Glutamatergic neuron (in vitro differentiated cells): ENCODE measurements at places on chromosomes 1 and 21. TPM values are rescaled to one million over a fixed set of nuclear protein-coding genes. Genes with fewer than 3 reads are reported as not detected.

CEPT1 gene
- 35.6 TPM for total RNA-seq

- no peak overlapping the region for H3K27ac ChIP-seq
- no peaks in the 10 kb centered on the region for H3K4me1 ChIP-seq
- H3K27me3 ChIP-seq = no peaks in the 10 kb centered on the region
- no peak for DNase-seq
These were observed 12.2 kb downstream of the KCNJ15 start for GRCh38 chr21:38268864-38269575.

DNA sequence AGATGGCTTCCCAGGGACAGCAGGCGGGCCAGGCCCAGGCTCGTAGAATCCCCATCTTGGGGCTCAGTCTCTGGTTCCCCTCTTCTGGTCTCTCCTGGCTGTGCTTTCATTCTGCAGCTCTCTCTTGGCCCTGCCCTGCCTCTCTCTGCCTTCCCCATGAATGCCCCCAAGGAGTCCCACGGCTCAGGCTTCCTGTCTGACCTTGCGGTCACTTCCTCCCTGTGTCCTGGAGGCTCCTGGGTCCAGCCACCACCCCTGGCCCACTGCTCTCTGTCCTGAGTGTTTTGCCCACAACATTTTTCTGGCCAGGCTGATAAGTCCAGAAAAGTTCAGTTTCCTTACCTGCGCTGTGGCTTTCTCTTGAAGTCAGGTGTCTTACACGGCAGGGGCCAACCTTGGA, 29.1 kb downstream of the PIGP start:
- H3K4me1 ChIP-seq = no peaks in the 10 kb centered on the region
- no peaks in the 10 kb centered on the region for H3K27me3 ChIP-seq
- H3K4me3 ChIP-seq = no peak overlapping the region
- no peak for DNase-seq

DNA sequence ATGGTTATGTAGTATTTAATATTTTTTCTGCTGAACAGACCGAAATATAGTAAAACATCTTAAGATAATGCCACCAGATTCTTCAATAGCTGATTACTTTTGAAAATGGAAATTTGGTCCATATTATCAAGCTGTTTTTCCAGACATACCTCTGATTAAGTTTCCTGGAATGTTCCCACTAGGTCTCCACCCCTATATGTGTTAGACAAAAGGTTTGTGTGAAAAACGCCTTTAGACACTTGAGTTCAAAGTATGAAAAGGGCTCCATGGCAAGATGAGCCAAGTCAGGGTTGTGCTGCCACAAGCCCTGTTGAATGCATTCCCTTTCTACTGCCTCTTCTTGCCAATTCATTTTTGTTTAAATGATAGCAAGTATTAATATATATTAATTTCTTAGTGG, 52.7 kb downstream of the ZBTB17 start:
- H3K27ac ChIP-seq = no peak overlapping the region
- no peak for DNase-seq
- H3K4me3 ChIP-seq = no peak overlapping the region

GRCh38 chr1:104979651-104980050, 1230.0 kb downstream of the AMY1C start:
- H3K27me3 ChIP-seq = no peaks in the 10 kb centered on the region
- no peak overlapping the region for H3K27ac ChIP-seq
- H3K4me1 ChIP-seq = peaks cover 7% of the 10 kb centered on the region
- peaks cover 3% of the 10 kb centered on the region for H3K36me3 ChIP-seq
- no peak for DNase-seq

DNA sequence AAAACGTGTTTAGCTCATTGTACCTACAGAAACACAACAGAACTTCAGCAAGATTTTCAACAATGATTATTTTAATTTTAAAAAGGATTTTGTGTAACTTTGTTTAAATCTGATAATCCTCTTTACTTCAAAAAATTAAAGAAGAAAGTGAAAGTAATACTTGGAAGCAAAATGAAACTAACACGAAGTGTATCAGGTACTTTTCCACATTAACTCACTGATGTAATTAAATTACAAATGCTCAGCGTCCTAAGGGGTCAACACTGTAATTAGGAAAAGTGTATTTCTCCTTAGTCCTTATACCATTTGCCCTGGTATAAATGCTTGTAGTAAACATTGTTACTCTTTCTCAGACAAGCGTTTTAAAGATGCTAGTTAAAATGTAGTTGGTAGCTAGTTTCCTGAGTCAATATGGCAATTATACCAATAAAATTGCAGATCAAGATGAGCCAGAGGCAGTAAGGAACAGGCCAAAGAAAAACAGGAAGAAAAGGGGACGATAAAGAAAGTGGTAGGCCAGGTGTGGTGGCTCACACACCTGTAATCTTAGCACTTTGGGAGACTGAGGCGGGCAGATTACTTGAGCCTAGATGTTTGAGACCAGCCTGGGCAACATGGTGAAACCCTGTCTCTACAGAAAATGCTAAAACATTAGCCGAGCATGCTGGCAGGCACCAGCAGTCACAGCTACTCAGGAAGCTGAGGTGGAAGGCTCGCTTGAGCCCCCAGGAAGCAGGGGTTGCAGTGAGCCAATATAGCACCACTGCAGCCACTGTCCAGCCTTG, 553.0 kb downstream of the SMYD3 start:
- H3K4me1 ChIP-seq = no peaks in the 10 kb centered on the region
- no peaks in the 10 kb centered on the region for H3K27me3 ChIP-seq
- no peak overlapping the region for H3K27ac ChIP-seq
- no peaks in the 10 kb centered on the region for H3K36me3 ChIP-seq
- DNase-seq = no peak
